H9 (cell line): ENCODE measurements at places on chromosomes 4 and X. TPM values are rescaled to one million over a fixed set of nuclear protein-coding genes. Genes with fewer than 3 reads are reported as not detected.

The C4orf36 gene
- 1.8 and 2.2 TPM in 2 replicates for total RNA-seq

The HNRNPDL gene
- 471 and 472 TPM in 2 replicates for total RNA-seq

The TRIM75 gene
- not detected in 2 replicates for total RNA-seq

- H3K4me1 ChIP-seq: no peaks in the 10 kb centered on the region
- no peak overlapping the region for H3K4me3 ChIP-seq
- no peak for DNase-seq
- H3K36me3 ChIP-seq: peaks cover 6% of the 10 kb centered on the region
- H3K27me3 ChIP-seq: no peaks in the 10 kb centered on the region
- no peak overlapping the region for H3K27ac ChIP-seq
Observed at GRCh38 chrX:52216541-52216940, 31.9 kb downstream of the MAGED4 start.

- DNase-seq: no peak
- H3K27ac ChIP-seq: no peak overlapping the region
- H3K36me3 ChIP-seq: peaks cover 10% of the 10 kb centered on the region
- no peaks in the 10 kb centered on the region for H3K27me3 ChIP-seq
Observed at GRCh38 chrX:129359269-129359668, 164.0 kb downstream of the SMARCA1 start.

GRCh38 chrX:137567682-137568232 is 1.8 kb downstream of the ZIC3 start:
- peak; percentile 27 for DNase-seq
- H3K27ac ChIP-seq: no peak overlapping the region
- no peaks in the 10 kb centered on the region for H3K27me3 ChIP-seq
- H3K4me1 ChIP-seq: peaks cover 4% of the 10 kb centered on the region; the same call in 1 of the 2 replicates
- peaks cover 55% of the 10 kb centered on the region for H3K36me3 ChIP-seq
- peak overlapping the region; percentile 98 for H3K4me3 ChIP-seq

DNA sequence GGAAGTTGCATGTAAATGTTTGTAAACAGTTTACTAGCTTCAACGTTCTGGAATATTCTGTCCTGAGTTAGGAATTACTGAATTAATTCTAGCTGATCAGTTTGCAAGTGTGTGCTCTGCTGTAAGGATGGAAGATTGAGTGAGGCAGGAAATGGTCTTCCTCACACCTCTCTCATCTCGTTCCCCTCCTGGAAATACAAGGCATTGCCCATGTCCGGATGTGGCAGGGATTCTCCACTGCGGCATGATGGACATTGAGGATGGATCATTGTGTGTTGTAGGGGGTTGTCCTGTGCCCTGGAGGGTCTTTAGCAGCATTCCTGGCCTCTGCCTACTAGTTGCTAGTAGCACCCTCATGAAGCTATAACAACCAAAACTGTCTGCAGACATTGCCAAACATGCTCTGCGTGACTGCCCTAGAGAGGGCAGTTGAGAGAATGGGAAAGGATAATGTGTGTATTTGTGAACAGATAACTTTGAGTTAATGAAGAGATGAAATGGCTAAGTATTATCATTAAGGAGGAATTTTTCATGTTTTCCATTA is 12.6 kb downstream of the CA5B start:
- peaks cover 10% of the 10 kb centered on the region for H3K36me3 ChIP-seq
- H3K4me3 ChIP-seq: no peak overlapping the region
- no peak overlapping the region for H3K27ac ChIP-seq
- H3K4me1 ChIP-seq: peaks cover 7% of the 10 kb centered on the region

DNA sequence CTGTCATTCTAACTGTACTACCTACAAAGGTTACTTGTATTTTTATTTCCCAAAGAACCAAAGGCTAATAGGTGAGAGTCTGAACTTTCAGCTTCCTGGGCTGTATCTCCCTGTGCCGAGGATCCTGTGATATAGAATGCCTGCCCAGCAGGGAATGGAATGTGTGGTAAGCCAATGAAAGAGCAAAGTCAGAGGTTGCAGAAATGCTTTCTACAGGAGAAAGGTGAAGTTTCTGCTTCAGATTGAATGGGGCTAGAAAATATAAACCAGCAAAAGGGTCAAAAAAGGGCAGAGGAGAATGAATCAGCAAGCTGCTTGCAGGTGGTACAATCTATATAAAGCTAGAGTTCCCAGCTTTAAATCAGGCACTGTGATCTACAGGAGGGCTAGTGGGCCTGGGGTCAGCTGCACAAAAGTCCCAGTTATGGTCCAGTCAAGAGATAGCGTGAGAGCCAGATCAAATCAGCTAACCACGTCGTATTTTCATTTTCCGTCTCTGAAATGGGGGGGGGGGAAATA is 146.1 kb downstream of the DCTD start:
- H3K4me1 ChIP-seq: peaks cover 5% of the 10 kb centered on the region; the same call in 1 of the 2 replicates
- no peak overlapping the region for H3K27ac ChIP-seq
- peaks cover 28% of the 10 kb centered on the region for H3K36me3 ChIP-seq
- H3K27me3 ChIP-seq: no peaks in the 10 kb centered on the region
- DNase-seq: peak; percentile 40

GRCh38 chr4:156751486-156751885 is 220.1 kb downstream of the PDGFC start:
- H3K4me1 ChIP-seq: no peaks in the 10 kb centered on the region; the same call in 1 of the 2 replicates
- no peak for DNase-seq
- no peaks in the 10 kb centered on the region for H3K36me3 ChIP-seq
- no peak overlapping the region for H3K4me3 ChIP-seq
- H3K27ac ChIP-seq: no peak overlapping the region

GRCh38 chr4:98689507-98690174 is 31.2 kb upstream of the TSPAN5 start:
- H3K4me3 ChIP-seq: no peak overlapping the region
- H3K27me3 ChIP-seq: no peaks in the 10 kb centered on the region
- H3K4me1 ChIP-seq: no peaks in the 10 kb centered on the region
- no peak overlapping the region for H3K27ac ChIP-seq
- H3K36me3 ChIP-seq: no peaks in the 10 kb centered on the region; the same call in 2 of the 3 replicates
- DNase-seq: no peak

DNA sequence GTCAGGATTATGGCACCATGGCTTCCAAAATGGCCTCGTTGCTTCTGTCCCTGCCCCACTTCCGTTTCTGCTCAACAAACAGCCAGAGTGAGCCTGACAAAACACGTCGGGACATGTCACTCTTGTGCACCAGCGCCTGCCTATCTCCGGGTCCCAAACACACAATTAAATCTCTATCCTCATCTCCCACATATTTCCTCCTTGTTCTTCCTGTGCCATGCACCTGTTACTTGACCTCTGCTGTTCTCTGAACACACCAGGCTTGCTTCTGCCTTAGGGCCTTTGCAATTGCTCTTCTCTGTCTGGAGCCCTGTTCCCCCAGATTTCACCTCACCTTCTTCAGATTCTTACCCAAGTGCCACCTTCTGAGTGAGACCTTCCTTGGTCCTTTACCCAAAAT is 12.7 kb upstream of the CD38 start:
- no peaks in the 10 kb centered on the region for H3K27me3 ChIP-seq
- no peaks in the 10 kb centered on the region; the same call in 1 of the 2 replicates for H3K36me3 ChIP-seq
- no peaks in the 10 kb centered on the region for H3K4me1 ChIP-seq
- H3K27ac ChIP-seq: no peak overlapping the region
- no peak overlapping the region for H3K4me3 ChIP-seq

GRCh38 chrX:109732017-109732801 is 848 bp downstream of the ACSL4 start:
- H3K27me3 ChIP-seq: no peaks in the 10 kb centered on the region
- H3K4me3 ChIP-seq: peak overlapping the region; percentile 99
- peak overlapping the region; percentile 52 for H3K27ac ChIP-seq
- H3K36me3 ChIP-seq: peaks cover 6% of the 10 kb centered on the region
- DNase-seq: peak; percentile 27
- no peaks in the 10 kb centered on the region; the same call in 1 of the 2 replicates for H3K4me1 ChIP-seq

DNA sequence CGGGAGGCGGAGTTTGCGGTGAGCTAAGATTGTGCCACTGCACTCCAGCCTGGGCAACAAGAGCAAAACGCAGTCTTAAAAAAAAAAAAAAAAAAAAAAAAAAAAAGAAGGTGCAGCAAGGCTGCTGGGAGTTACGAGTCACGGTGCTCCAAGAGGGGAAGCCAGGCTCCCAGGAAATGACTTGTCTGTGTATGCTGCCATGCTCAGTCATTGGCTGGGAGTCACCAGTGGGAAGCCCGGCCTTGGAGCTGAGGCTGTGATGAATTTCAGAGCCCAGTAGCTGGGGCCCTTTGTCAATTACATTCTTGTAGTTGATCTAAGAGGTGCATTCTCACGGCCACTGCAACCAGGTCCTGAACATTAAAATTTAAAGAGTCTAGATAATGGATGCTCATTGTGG is 1105.1 kb upstream of the TENM3 start:
- no peaks in the 10 kb centered on the region for H3K36me3 ChIP-seq
- no peaks in the 10 kb centered on the region for H3K4me1 ChIP-seq
- DNase-seq: no peak
- no peak overlapping the region for H3K27ac ChIP-seq
- no peak overlapping the region for H3K4me3 ChIP-seq
- no peaks in the 10 kb centered on the region for H3K27me3 ChIP-seq
